ENCODE measurements at places on chromosomes 1 and 21.

- no peak for DNase-seq
- no peak overlapping the region for H3K4me3 ChIP-seq
- H3K27ac ChIP-seq, result no peak overlapping the region
- no peaks in the 10 kb centered on the region for H3K27me3 ChIP-seq
Observed at GRCh38 chr1:111221633-111222291, 5.8 kb upstream of the CHI3L2 start.

DNA sequence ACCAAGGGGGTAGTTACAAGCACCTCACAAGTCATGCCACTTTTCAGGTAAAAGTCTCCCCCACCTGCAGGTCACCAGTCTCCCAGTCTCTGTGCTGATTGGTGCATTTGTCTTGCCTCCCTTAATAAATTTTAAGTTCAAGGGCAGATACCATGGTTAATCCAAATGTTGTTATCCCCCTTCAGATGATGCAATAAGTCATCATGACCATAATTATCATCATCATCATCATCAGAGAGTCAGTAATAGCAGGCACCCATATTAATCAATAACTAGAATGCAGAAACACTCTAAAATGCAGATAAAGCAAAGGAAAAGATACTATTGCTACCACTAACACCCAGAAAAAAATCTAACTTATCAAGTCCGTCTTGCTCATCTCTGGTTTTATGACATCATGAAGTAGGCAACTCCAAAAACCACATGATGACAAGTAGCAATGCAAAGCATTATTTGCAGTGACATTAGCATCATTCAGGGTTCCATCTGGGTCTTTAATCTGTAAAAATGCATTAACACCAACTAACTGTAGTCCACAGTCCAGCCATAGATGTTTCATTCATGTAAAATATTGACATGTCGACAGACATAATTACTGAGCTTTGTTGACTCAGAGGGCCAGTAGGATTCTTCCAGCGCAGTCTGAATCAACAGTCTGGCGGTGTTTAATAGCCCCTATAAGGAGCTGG, 492.0 kb upstream of the RUNX1 start:
- no peak overlapping the region for H3K4me3 ChIP-seq
- H3K27me3 ChIP-seq, result no peaks in the 10 kb centered on the region
- no peak overlapping the region for H3K27ac ChIP-seq
- H3K4me1 ChIP-seq, result no peaks in the 10 kb centered on the region
- no peak for DNase-seq
- H3K36me3 ChIP-seq, result no peaks in the 10 kb centered on the region

- H3K4me1 ChIP-seq, result peaks cover 39% of the 10 kb centered on the region
- DNase-seq, result peak; percentile 81
- no peak overlapping the region for H3K4me3 ChIP-seq
- peak overlapping the region; percentile 60 for H3K27ac ChIP-seq
- H3K36me3 ChIP-seq, result no peaks in the 10 kb centered on the region
Observed at GRCh38 chr1:150552128-150552910, 3.1 kb downstream of the ADAMTSL4 start.

DNA sequence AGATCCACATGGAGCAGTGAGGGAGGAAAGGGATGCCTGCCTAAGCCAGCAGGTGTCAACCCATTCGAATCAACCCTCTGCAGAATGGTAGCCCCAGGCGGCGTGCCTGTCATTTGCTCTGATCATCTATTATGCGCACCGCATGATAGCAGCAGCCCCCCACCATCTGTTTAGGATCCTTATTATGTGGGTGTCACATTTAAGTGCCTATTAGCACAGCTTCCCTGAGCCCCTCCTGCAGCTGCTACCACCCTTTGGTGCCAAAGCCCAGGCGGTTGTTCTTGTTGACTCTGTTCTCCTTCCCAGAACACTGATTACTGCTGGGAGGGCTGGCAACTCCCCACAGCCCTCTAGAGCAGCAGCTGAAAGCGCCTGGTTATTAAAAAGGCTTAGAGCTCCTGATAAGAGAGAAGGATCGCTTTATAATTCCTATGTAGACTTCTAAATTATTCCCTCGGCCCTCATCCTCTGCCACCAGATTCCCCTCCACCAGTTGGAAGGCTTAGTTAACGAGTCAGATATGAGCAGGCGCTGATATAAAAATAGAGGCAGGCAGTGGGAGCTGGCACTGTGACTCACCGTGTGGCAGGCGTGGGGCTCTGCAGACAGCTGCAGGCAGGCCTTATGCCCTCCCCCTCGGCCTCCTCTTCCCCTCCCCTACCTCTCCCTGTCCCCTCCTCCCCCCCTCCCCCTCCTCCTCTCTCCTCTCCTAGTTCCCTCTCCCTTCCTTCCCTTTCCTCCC, 23.0 kb downstream of the ACTA1 start:
- H3K4me3 ChIP-seq, result no peak overlapping the region
- no peaks in the 10 kb centered on the region for H3K27me3 ChIP-seq
- DNase-seq, result peak; percentile 82

GRCh38 chr1:161192476-161193465, 6.1 kb downstream of the ADAMTS4 start:
- DNase-seq, result peak; percentile 77
- H3K4me1 ChIP-seq, result peaks cover 18% of the 10 kb centered on the region
- no peaks in the 10 kb centered on the region for H3K36me3 ChIP-seq

DNA sequence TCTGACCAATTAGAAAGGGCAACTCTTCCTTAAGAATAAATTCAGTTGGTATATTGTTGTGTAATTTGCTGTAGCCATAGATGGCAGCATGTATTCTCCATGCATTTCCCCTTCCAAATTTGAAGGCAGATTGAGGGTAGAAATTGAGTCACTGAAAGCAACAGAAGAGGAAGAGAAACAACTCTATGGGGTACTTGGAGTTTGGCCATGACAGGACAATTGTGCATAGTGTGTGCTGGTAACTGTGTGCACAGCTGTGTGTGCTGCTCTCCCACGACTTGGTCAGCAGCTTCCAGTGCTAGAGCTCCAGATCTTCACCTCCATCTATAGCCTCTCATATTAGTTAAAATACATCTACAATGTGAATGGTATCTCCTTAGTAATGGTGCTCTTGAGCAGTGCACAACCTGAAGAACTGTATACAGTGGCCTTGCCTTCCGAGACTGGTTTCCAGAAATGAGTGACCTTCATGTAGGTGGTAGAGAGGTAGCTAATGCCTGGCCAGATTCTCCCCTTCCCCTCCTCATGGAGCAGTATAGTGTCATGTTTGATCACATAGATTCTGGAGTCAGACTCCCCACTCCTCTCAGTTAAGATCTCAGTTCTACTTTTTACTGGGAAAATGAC, 882 bp upstream of the FCAMR start:
- no peak for DNase-seq
- no peak overlapping the region for H3K27ac ChIP-seq
- peaks cover 6% of the 10 kb centered on the region for H3K4me1 ChIP-seq
- H3K4me3 ChIP-seq, result no peak overlapping the region

DNA sequence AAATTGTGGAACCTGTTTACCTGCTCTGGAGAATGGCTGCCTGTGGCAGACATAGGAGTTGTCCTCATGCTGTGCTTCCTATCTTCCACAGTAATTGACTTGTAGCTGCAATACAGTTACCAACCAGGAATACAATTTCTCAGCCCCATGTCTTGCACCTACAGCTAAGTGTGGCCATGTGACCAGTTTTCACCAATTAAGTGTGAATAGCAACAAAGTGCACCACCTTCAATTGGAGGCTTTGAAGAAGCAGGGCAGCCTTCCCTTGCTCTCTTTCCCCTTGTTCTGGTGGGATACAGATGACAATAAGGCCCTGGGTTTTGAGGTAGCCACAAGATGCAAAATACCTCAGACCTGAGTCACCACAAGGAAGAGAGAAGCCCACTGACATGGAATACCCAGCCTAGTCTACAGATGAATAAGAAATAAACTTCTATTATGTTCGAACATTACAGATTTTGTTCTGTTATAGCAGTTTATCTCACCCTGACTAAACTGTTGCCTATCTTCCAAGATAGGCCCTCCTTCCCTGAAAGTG, 70.2 kb upstream of the S1PR1 start:
- no peak overlapping the region for H3K27ac ChIP-seq
- H3K27me3 ChIP-seq, result no peaks in the 10 kb centered on the region
- H3K4me1 ChIP-seq, result no peaks in the 10 kb centered on the region
- no peaks in the 10 kb centered on the region for H3K36me3 ChIP-seq
- no peak overlapping the region for H3K4me3 ChIP-seq

DNA sequence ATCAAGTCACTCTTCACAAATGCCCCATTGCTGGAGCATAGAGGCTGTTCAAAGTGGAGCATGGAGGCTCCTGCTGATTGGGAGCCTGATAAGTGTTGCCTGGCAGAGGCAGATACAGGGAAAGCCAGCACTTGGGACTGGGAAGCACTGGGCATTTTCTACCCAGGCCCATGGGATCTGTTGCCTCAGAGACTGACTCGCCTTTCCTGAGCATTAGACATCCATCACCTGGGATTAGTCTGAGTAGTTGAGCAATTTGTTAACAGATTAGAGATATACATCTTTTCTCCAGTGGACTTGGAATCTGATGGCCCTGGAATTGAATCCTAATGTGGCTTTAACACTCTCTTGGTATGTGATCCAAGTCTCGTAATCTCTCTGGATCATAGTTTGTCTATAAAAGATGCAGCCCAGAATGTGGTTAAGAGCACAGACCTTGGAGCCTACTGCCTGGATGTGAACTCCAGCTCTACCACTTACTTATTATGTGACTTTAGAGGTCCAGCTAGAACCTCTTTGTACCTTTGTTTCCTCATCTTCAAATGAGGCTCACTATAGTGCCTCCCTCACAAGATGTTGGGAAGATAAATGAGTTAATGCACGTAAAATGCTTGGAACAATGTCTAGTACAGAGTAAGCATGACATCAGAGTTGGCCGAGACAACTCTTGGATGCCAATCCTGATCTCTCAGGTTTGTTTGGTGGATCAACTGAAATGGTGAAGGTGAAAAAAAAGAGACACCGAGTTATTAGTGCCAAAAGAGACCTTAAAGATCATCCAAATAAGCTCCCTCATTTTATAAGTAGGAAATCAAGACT, 38.3 kb upstream of the NRDC start:
- no peak for DNase-seq
- H3K36me3 ChIP-seq, result no peaks in the 10 kb centered on the region
- no peak overlapping the region for H3K4me3 ChIP-seq
- no peaks in the 10 kb centered on the region for H3K4me1 ChIP-seq
- no peaks in the 10 kb centered on the region for H3K27me3 ChIP-seq

- H3K27me3 ChIP-seq, result no peaks in the 10 kb centered on the region
- H3K4me1 ChIP-seq, result peaks cover 9% of the 10 kb centered on the region
- H3K4me3 ChIP-seq, result no peak overlapping the region
- peak; percentile 74 for DNase-seq
Observed at GRCh38 chr1:3012456-3013291, 8.6 kb upstream of the ACTRT2 start.

- H3K4me3 ChIP-seq, result no peak overlapping the region
- H3K36me3 ChIP-seq, result no peaks in the 10 kb centered on the region
- H3K27ac ChIP-seq, result no peak overlapping the region
Observed at GRCh38 chr1:203390298-203390697, 39.4 kb upstream of the FMOD start.

GRCh38 chr1:29812408-29813135, 576.2 kb downstream of the PTPRU start:
- H3K4me3 ChIP-seq, result no peak overlapping the region
- H3K36me3 ChIP-seq, result no peaks in the 10 kb centered on the region
- DNase-seq, result no peak
- H3K27me3 ChIP-seq, result no peaks in the 10 kb centered on the region

DNA sequence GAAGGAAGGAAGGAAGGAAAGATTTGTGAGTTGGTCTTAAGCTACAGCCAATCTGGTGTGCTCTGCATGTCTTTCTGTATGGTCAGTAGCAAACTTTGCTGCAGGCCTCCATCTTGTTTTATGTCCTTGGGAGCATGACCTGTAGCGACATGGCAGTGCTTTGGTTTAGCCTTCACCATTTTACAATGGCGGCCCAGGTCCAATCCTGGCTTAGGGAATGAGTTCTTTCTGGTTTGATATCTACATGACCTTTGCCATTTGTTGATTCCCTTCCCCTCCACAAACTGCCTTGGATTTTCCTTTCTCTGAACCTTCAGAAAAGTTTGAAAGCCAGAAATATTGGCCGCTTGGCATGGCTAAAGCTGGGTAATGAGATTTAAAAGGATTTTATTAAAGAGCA, 30.5 kb upstream of the TSPEAR start:
- H3K27ac ChIP-seq, result no peak overlapping the region
- H3K4me1 ChIP-seq, result no peaks in the 10 kb centered on the region
- DNase-seq, result no peak
- no peaks in the 10 kb centered on the region for H3K27me3 ChIP-seq
- no peak overlapping the region for H3K4me3 ChIP-seq

- no peaks in the 10 kb centered on the region for H3K36me3 ChIP-seq
- H3K27me3 ChIP-seq, result no peaks in the 10 kb centered on the region
- peak overlapping the region; percentile 34 for H3K4me3 ChIP-seq
- H3K4me1 ChIP-seq, result no peaks in the 10 kb centered on the region
- peak overlapping the region; percentile 48 for H3K27ac ChIP-seq
Observed at GRCh38 chr1:24704411-24705259, 40.6 kb upstream of the CLIC4 start.

- H3K27ac ChIP-seq, result no peak overlapping the region
- no peaks in the 10 kb centered on the region for H3K36me3 ChIP-seq
- no peak overlapping the region for H3K4me3 ChIP-seq
- no peaks in the 10 kb centered on the region for H3K27me3 ChIP-seq
- DNase-seq, result no peak
Observed at GRCh38 chr1:63701187-63701586, 72.6 kb upstream of the ROR1 start.

GRCh38 chr1:155178441-155179111, 4.9 kb downstream of the TRIM46 start:
- H3K4me3 ChIP-seq, result no peak overlapping the region
- no peaks in the 10 kb centered on the region for H3K36me3 ChIP-seq
- peaks cover 3% of the 10 kb centered on the region for H3K4me1 ChIP-seq
- DNase-seq, result peak; percentile 12

DNA sequence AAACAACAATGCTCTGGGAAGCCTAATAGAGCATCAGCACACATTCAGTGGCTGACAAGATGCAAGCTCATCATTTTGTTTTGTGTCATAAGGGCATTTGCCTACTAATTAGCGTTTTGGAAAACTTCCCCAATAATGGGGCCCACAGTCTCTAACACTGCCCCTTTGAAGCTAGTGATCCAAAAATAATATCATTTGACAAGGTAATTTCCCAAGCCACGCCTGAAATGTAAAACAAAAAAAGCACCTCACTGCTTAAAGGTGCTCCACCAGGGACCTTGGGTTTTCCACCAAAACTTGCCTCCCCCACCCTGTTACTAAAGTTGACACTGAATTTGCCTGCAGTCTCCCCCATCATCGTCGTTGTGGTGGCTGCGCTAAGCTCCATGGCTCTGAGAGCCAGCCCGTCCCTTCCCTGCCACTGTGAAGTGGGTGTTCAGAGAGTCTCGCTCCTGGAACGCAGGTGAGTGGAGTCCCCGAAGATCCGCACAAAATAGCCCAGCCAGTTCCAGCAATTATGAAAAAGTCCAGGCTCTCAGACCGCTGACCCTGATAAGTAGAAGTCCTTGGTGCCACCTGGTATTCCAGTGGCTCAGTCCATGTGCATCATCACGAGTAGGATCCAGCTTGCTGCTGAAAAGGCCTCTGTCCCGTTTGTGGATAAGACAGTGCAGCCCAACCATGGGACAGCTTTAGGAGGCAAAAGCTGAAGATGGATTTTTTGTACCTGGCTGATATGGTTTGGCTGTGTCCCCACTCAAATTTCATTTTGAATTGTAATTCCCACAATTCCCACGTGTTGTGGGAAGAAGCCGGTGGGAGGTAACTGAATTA, 52.2 kb downstream of the RAB3GAP2 start:
- no peaks in the 10 kb centered on the region for H3K36me3 ChIP-seq
- no peak overlapping the region for H3K27ac ChIP-seq
- H3K27me3 ChIP-seq, result no peaks in the 10 kb centered on the region
- no peaks in the 10 kb centered on the region for H3K4me1 ChIP-seq

Measured in testis (tissue), 5 donors.